HuH-7 (cell line): ENCODE measurements at places on chromosomes 12 and 14.

- no peak for DNase-seq
These were observed 30.3 kb upstream of the WDR89 start for GRCh38 chr14:63671987-63672386.

- DNase-seq: no peak
These were observed 130.7 kb downstream of the TSPAN9 start for GRCh38 chr12:3207858-3208257.

DNA sequence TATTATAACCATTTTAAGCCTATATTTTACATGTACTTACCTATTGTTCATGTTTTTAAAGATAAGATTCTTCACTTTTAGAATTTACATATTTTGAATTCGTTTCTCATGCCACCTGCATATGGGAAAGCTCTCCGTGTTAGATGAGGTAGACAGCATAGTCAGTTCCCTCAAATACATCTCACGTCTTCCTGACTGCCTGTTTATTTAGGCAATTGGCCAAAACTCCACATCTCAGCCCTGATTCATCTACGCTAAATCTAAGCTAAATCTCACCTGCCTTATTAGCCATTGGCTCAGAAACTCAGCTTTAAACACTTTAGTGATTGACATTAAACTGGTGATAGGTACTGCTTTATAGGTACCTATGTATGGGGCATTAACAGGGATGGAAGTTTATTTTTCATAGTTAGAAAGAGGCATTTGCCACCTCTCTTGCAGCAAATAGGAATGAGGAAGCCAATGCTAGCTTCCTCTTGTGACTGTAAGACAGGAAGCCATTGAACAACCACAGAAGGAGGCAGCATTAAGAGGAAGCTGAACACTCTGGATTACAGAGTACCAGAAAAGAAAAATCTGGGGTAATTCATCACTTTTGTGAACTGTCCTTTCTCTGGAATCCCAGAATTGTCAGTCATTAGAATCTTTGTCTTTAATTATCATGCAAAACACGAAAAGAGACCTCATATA, 111.9 kb downstream of the LRFN5 start:
- DNase-seq: no peak

DNA sequence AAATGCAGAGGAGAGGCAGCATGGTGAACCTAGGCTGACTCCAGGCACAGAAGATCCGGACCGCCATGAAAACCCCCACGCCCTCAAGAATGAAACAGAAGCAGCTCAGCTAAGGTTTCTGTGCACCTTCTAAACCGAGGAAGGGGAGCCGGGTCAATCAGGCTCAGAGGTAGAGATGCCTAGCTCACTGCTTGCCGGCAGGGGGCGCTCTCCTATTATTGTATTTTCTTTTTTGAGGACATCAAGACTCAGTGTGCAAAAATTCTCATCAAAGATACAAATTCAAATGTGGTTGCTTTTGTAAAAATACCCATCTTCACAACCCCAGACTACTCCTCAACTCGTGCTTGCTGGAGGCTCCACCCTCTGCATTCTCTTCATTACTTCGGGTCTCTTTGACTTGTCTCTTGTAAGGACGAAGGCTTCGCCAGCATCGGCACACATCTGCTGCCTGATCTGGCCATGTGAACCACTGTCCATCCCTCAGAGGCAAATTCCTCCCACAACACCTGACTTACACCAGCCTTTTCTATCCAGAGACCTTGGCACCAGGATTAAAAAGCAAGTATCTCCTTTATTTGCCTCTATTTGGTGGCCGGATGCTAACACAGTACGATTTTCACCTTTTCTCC, 33.4 kb upstream of the RNASE3 start:
- DNase-seq: peak; percentile 55

GRCh38 chr12:48592591-48593086, 22.8 kb upstream of the LALBA start:
- DNase-seq: no peak

DNA sequence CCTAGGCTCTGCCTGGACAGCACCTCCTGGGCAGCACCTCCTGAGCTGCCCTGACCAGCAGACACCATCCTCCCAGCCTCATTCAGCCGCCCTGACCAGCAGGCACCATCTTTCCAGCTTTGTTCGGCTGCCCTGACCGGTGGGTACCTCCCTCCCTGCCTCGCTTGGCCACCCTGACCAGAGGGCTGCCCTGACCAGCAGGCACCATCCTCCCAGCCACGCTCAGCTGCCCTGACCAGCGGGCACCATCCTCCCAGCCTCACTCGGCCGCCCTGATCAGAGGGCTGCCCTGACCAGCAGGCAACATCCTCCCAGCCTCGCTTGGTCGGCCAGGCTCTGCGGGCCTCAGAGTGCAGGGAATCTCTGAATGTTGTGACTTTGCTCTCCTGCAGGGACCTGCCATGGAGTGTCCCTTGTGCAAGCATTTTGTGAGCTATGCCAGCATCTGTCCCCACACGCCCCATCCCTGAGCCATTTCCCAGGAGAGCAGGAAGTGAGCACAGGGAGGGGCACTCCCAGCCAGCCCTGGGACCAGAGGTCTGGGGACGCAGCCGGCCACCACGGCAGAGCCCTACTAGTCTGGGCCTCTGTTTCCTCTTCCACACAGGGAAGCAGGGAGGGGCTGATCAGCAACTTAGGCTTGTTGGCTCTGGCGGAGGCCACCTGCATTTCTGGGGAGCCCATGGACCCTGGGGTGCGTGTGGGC, 265.5 kb downstream of the SEC23A start:
- DNase-seq: no peak

GRCh38 chr12:127657036-127657435, 609.9 kb upstream of the TMEM132C start:
- DNase-seq: no peak

GRCh38 chr12:46674800-46675199, 151.0 kb downstream of the SLC38A4 start:
- no peak for DNase-seq

DNA sequence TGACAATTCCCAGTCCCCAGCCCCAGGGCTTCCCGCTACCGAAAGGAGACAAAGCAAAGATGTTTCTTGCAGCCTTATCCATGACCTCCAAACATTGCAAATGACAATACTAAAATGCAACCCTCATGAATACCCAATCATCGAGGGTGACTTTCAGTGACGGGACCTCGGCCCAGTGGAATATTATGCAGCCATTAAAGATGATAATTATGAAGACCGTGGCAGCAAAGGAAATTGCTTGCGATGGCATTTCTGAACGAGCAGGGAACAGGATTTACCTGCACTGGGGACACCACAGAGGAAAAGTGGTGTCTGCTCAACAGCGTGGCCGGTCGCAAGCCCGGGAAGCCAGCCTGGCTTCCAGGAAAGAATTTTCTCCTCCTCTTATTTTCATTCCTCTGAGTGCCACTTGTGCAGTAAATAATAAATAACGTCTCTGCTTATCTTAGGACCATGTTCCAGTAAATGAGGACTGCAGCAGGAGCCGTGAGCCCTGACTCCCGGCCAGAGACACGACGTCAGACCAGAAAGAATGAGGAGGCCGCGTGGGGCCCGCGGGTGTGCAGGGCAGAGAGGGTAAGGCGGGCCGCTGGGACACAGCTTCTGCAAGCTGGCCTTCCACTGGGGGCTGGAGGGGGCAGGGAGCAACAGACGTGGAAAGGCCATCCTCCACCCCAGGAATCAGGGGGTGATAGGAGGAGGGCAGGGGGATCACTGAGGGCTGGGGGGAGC, 6.6 kb downstream of the C14orf180 start:
- DNase-seq: no peak

GRCh38 chr12:38555620-38556591, 239.3 kb downstream of the ALG10B start:
- DNase-seq: no peak
